ENCODE measurements at places on chromosomes 7 and 10.

DNA sequence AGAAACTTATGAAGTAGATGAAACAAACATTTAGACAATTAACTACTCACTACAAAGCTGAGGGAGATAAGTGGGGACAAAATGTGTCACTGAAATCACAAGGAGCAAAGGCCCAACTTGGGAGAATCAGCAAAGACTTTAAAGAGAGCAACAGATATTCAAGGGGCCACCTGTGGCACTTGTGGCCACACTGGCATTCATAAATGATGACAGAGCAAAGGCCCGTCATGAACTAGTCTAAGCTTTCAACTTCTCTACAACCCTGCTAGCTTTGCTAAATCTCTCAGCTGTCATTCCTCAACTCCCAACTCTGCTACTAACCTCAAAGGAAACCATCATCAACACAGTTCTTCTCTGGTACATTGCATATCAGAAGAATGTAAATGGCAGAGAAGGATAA lies 178.4 kb downstream of the CPEB3 start:
- DNase-seq = no peak

- DNase-seq = no peak
Observed at GRCh38 chr10:67971311-67971710, 86.9 kb downstream of the SIRT1 start.

DNA sequence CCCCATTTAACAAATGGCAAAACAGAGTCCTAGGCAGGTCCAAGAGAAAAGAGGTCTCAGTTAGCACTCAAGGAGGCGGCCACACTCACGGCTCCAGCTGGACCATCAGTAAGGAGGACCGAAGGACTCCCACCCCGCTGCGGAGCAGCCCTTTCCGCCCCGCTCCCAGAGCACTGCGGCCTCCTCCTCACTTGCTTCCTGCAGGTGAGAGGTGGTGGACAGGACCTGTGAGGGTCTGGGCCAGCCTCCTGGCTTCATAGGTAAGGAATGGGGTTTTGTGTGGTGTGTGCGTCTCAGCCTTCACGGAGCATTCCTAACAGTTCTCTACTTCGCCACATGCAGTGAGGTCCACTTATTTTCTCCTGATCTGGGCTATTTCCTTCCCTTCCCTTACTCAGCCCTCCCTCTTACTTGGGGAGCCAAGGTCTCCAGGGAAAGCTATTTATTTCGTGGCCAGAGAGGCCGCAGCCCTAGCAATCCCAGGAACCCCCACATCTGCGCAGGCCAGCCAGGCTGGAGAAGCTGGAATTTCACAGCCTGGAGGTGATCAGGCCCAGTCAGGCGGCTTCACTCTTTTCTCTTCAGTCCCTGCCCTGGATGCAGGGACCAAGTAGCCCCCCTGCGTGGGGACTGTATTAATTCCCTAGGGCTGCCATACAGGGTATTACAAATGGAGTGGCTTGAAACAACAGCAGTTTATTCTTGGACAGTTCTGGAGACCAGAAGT lies 45.9 kb downstream of the ZNF783 start:
- no peak for DNase-seq

GRCh38 chr10:9535744-9536143 lies 1481.3 kb downstream of the GATA3 start:
- DNase-seq = no peak

- DNase-seq = no peak
Observed at GRCh38 chr7:70893971-70894715, 237.8 kb upstream of the GALNT17 start.

DNA sequence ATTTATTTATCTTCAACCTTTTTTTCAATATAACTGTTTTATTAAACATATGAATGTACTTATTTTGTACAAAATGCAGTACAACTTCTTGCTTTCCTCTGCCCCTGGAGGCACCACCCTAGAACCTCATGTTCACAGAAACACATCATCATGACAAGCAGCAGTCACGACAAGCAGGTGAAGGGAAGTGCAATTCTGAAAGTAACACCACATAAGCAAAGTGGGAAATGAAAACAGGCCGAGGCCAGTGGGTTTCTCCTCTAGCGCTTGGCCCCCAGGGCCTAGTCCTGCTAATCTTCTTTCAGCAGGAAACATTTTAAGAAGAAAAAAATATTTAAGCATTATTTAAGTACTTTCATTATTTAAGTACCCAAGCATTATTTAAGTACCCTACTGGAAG lies 598.1 kb downstream of the SH2D4B start:
- no peak for DNase-seq

- DNase-seq = no peak
Observed at GRCh38 chr7:16606704-16607103, 38.9 kb downstream of the ANKMY2 start.
